Effector memory CD4-positive, alpha-beta T cell (primary cell): ENCODE measurements at places on chromosomes 13 and 19.

- no peak for DNase-seq
Observed at GRCh38 chr13:85665286-85665685, 133.9 kb downstream of the SLITRK6 start.

- no peak for DNase-seq
Observed at GRCh38 chr13:38868399-38868798, 122.2 kb downstream of the STOML3 start.

DNA sequence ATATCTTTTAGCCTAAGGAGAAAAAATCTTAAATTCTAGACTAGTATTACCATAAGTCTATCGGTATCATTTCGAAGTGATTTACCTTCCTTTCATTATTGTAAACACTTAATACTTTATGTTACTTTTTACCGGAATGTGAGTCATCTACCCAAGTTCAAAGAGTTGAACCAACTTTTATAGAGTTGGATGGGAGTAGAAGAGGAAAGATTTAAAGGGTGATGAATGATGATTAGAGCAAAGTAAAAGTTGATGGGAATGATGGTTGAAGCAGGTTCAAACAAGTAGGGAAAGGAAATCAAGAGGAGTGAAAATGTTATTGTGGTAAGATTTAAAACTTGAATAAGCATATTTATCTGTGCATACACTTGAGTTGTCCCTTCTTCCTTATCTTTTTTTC, 11.3 kb upstream of the LPAR6 start:
- DNase-seq, result no peak

DNA sequence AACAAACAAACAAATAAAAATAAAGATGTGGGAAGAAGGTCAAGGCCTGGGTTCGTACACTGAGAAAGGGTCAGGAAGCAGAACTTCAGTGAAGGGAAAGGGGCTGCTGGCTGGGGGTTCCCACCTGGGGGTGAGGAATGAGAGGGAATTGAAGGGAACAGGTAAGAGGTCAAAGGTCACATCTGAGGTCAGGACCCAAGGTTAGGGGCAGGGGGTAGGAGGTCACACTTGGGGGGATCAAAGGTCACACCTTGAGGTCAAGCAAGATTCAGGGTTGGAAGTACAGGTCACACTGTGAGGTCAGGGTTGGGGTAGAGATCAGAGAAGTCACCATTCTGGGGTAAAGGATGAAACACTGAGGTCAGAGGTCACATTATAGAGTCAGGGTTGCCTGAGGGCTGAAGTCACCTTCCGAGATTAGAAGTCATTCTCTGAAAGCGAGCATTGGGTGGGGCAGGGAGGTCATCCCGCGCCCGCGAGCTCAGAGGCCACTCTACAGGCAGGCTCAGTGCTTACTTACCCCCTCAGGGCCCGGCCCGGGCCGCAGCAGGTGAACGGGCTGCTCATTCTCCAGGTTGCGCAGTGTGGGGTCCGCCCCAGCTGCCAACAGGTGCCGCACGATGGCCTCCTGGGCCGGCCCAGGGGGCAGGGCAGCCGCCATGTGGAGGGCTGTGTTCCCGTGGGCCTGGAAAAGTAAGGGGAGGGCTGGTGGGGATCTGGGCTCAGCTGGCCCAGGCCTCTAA, 10.8 kb downstream of the NFKBID start:
- DNase-seq, result no peak

GRCh38 chr19:15487038-15487437, 7.7 kb upstream of the PGLYRP2 start:
- no peak for DNase-seq
